CD8-positive, alpha-beta memory T cell (primary cell): ENCODE measurements at places on chromosomes 3 and 15.
A peak's percentile ranks its signal among the peaks of the same experiment; 100 is the strongest.

DNA sequence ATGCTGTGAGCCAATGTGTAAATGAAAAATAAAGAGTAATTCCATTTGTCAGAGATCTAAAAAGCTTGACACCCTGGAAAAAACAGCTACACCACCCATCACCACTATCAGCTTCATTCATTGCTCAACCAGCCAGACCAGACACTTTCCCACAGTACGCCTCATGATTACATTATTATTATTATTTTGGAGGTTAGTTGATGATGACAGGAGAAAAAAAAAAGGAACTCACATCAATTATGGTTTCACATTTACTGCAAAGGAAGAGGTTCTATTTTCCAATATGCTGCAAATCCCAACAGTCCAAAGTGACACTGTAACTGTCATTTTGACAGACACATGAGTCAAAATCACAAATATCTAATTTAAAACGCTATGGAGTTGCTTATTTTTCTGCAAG is 134.7 kb upstream of the TSC22D2 start:
- H3K36me3 ChIP-seq = no peaks in the 10 kb centered on the region
- no peak overlapping the region for H3K4me3 ChIP-seq
- no peaks in the 10 kb centered on the region for H3K4me1 ChIP-seq
- H3K27me3 ChIP-seq = no peaks in the 10 kb centered on the region
- H3K27ac ChIP-seq = no peak overlapping the region
- DNase-seq = no peak

DNA sequence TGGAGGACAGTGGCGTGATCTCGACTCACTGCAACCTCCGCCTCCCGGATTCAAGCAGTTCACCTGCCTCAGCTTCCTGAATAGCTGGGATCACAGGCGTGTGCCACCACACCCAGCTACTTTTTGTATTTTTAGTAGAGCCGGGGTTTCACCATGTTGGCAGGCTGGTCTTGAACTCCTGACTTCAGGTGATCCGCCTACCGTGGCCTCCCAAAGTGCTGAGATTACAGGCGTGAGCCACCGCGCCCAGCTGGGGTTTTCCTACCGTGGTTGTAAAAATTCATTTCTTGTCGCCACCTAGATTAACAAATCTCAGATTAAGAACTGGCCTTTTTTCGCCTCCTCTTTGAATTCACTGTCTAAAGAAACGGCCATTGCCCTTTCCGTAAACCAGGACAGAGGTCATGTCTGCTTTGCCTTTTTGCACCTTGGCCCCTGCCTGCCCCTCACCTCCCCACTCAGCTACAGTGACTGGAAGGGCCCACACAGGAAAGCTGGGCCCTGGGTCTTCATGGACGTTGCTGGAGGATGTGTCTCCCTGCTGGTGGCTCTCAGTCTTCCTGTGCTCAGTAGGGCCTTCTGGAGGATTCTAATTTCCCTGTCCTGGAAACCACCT is 17.2 kb downstream of the ZNF710 start:
- H3K27ac ChIP-seq = no peak overlapping the region
- H3K4me1 ChIP-seq = peaks cover 7% of the 10 kb centered on the region
- DNase-seq = no peak
- no peaks in the 10 kb centered on the region for H3K27me3 ChIP-seq
- H3K4me3 ChIP-seq = no peak overlapping the region

- H3K4me3 ChIP-seq = no peak overlapping the region
- no peak for DNase-seq
- no peaks in the 10 kb centered on the region for H3K36me3 ChIP-seq
- no peaks in the 10 kb centered on the region for H3K4me1 ChIP-seq
- H3K27ac ChIP-seq = no peak overlapping the region
- H3K27me3 ChIP-seq = no peaks in the 10 kb centered on the region
Observed at GRCh38 chr3:46022909-46023785, 4.1 kb downstream of the XCR1 start.

- H3K27me3 ChIP-seq = no peaks in the 10 kb centered on the region
- H3K4me1 ChIP-seq = no peaks in the 10 kb centered on the region
- no peak overlapping the region for H3K27ac ChIP-seq
- DNase-seq = no peak
- H3K4me3 ChIP-seq = no peak overlapping the region
Observed at GRCh38 chr3:47432673-47433072, 43.1 kb downstream of the SCAP start.

GRCh38 chr15:57406062-57406772 is 29.9 kb downstream of the CGNL1 start:
- H3K27ac ChIP-seq = no peak overlapping the region
- no peak overlapping the region for H3K4me3 ChIP-seq
- H3K36me3 ChIP-seq = no peaks in the 10 kb centered on the region
- no peaks in the 10 kb centered on the region for H3K27me3 ChIP-seq

GRCh38 chr15:90953947-90954711 is 555 bp upstream of the RCCD1 start:
- peak overlapping the region; percentile 64 for H3K4me3 ChIP-seq
- H3K36me3 ChIP-seq = no peaks in the 10 kb centered on the region
- H3K27me3 ChIP-seq = no peaks in the 10 kb centered on the region
- DNase-seq = no peak
- H3K27ac ChIP-seq = peak overlapping the region; percentile 89

- no peak for DNase-seq
- no peak overlapping the region for H3K27ac ChIP-seq
- H3K4me1 ChIP-seq = no peaks in the 10 kb centered on the region
- H3K27me3 ChIP-seq = no peaks in the 10 kb centered on the region
- no peak overlapping the region for H3K4me3 ChIP-seq
Observed at GRCh38 chr3:172658344-172659245, 52.3 kb downstream of the NCEH1 start.

DNA sequence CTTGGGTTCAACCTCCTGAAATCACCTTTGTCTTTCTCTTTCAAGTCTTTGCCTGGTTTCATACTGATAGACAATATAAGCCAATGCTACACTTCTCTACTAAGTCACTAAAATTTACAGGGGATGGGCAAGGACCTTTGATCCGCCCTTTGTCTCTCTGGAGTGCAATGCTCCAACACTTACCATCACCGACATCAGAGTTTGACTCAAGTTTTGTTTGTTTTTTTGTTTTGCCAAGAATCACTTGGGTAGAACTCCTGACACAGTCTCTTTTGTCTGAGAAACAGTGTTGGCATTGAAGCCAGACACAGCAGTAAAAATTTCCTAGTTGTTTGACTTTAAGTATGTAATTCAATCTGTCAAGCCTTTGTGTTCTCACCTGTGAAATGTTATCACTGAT is 29.3 kb downstream of the NFKBIZ start:
- no peak for DNase-seq
- no peak overlapping the region for H3K27ac ChIP-seq
- H3K4me1 ChIP-seq = no peaks in the 10 kb centered on the region
- no peaks in the 10 kb centered on the region for H3K36me3 ChIP-seq
- no peaks in the 10 kb centered on the region for H3K27me3 ChIP-seq

- no peaks in the 10 kb centered on the region for H3K36me3 ChIP-seq
- H3K4me3 ChIP-seq = peak within 1 kb of the TSS; percentile 87
- DNase-seq = peak; percentile 54
Observed at GRCh38 chr15:30903497-30904187, at the start of gene FAN1. Gene FAN1 (plus strand): TSS chr15:30903915. CDS start chr15:30904664, 749 bp downstream.

GRCh38 chr15:59384507-59384906 is 11.8 kb upstream of the MYO1E start:
- no peak overlapping the region for H3K27ac ChIP-seq
- no peak for DNase-seq

DNA sequence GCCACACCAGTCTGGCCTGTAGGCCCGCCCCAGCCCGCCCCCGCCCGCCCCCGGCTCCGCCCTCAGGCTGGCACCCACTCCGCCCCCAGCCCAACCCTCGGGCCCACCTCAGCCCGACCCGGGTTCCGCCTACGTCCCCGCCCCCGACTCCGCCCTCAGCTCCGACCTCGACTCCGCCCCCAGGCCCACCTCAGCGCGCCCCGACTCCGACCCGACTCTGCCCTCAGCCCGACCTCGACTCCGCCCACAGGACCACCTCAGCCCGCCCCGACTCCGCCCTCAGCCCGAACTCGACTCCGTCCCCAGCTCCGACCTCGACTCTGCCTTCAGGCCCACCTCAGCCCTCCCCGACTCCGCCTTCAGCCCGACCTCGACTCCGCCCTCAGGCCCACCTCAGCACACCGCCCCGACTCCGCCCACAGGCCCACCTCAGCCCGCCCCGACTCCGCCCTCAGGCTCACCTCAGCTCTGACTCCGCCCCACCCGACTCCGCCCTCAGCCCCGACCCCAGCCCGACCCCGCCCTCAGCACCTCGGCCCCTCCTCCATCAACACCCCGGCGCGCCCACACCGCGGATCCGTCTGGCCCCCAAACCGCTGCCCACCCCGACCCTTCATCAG is at the start of gene RAB43:
RAB43 (minus strand) TSS at position 13 of the 620 bp plus-strand sequence. CDS start 315 bp downstream, outside the sequence.
- H3K27me3 ChIP-seq = no peaks in the 10 kb centered on the region
- H3K27ac ChIP-seq = peak within 1 kb of the TSS; percentile 80
- peaks cover 3% of the 10 kb centered on the region for H3K36me3 ChIP-seq
- peaks cover 32% of the 10 kb centered on the region for H3K4me1 ChIP-seq
- peak within 1 kb of the TSS; percentile 93 for H3K4me3 ChIP-seq
- peak; percentile 86 for DNase-seq

DNA sequence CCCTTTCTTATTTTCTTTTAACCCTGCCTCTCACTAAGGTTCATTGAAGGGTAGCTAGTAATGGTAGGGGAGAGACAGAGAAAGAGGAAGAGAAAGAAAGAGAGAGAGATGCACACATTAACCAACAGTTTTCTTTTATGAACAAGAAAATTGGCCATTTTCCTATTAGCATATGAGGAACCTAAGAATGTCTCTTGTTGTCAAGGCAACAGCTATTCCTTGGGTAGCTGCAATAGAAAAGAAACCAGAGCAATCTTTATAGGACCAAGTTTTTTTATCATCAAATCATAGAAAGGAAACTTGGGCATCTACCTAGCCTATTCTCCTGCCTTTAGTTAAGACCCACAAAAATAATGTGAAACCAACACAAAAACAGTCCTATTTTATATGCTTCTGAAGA is 15.0 kb upstream of the CCDC39 start:
- no peak overlapping the region for H3K4me3 ChIP-seq
- H3K36me3 ChIP-seq = no peaks in the 10 kb centered on the region
- DNase-seq = no peak
- no peaks in the 10 kb centered on the region for H3K4me1 ChIP-seq
- no peak overlapping the region for H3K27ac ChIP-seq
- H3K27me3 ChIP-seq = no peaks in the 10 kb centered on the region

DNA sequence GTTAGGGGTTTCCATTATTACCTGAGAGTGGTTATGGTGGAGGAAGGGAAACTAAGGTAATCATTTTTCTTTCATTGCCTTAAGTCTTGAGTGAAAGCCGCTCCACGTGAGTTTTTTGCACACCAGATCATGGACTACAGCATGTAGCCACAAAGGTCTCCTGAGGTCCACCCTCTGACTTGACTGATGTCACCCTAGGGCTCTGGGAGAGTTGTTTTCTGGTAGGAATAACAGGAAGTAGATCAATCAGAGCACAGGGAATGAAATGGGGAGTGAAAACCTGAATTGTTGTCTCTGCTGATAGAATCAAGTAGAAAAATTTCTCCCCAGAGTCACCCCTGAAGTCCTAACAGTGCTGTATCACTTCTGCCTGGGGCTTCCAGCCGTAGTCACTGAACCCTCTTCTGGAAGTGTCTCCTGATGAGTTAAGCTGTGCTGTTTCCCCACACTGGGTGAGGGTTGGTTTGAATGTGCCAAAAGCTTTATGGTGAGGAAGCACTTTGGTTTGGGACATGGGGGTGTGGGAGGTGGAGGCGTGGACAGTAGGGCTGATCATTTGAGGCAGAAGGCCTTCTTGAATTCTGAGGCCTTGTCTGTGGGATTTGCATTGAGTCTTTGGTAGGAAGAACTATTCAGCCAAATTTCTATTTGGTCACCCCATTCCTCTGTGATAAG is 64.3 kb downstream of the SLCO3A1 start:
- DNase-seq = no peak
- peaks cover 19% of the 10 kb centered on the region for H3K4me1 ChIP-seq
- H3K27ac ChIP-seq = no peak overlapping the region
- H3K4me3 ChIP-seq = no peak overlapping the region

DNA sequence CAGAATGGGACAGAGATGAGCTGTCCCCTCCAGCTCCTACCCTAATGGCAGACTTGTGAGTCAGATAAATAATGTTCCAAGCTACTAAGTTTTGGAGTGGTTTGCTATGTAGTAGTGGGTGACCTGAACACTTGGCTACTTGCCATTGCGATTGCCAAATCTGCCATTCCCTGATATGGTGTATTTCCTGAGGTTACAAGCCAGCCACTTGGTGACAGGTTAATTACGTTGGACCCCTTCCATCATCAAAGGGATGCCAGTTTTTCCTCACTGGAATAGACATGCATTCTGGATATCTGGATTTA is 33.6 kb downstream of the MORF4L1 start:
- H3K4me3 ChIP-seq = no peak overlapping the region
- no peak overlapping the region for H3K27ac ChIP-seq
- no peak for DNase-seq
- H3K27me3 ChIP-seq = no peaks in the 10 kb centered on the region
- H3K4me1 ChIP-seq = no peaks in the 10 kb centered on the region
- peaks cover 59% of the 10 kb centered on the region for H3K36me3 ChIP-seq

DNA sequence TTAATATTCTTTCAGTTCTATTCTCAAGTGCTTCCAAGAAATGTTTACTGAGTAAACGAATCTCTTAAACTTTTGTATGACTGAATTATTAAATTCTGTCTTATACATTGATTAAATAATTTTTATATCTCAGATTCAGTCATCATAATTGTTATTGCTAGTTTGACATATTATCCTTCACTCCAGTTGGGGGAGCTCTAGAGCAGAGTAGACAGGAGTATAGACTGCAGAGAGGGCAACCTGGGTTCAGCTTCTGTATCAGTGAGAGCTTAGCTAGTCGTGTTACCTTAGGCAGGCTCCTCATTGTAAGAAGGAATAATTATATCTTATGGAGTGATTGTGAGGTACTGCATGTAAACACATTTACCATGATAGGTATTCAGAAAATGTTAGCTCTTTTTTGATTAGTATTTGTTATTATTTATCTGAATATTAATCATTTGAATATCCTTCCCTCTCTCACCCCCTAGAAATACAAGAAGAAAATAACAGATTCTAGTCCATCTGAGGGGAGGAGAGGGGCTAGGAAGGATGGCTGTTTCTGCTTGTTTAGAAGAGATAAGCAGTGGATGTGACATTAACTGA is 31.0 kb upstream of the ZCWPW2 start:
- no peak overlapping the region for H3K4me3 ChIP-seq
- no peak overlapping the region for H3K27ac ChIP-seq
- H3K36me3 ChIP-seq = peaks cover 4% of the 10 kb centered on the region

- no peak for DNase-seq
- no peak overlapping the region for H3K27ac ChIP-seq
- H3K4me3 ChIP-seq = no peak overlapping the region
- H3K36me3 ChIP-seq = no peaks in the 10 kb centered on the region
Observed at GRCh38 chr3:184234671-184235380, 5.4 kb downstream of the VWA5B2 start.

DNA sequence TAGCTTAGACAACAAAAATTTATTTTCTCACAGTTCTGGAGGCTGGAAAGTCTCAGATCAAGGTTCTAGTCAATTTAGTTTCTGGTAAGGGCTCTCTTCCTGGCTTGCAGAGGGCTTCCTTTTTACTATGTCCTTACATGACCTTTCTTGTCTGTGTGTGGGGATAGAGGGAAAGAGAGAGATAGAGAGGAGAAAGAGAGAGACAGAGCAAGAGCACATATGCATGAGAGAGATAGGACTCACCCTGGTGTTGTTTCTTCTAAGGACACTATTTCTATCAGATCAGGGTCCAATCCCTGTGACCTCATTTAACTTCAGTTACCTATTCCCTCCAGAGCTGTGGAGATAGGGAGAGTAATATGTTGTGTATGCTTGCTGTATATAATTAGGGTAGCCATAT is 44.9 kb upstream of the TEX9 start:
- no peak overlapping the region for H3K27ac ChIP-seq
- H3K36me3 ChIP-seq = no peaks in the 10 kb centered on the region
- H3K4me3 ChIP-seq = no peak overlapping the region
- no peaks in the 10 kb centered on the region for H3K4me1 ChIP-seq

- H3K4me1 ChIP-seq = no peaks in the 10 kb centered on the region
- DNase-seq = no peak
- H3K27ac ChIP-seq = no peak overlapping the region
- no peak overlapping the region for H3K4me3 ChIP-seq
- peaks cover 58% of the 10 kb centered on the region for H3K36me3 ChIP-seq
Observed at GRCh38 chr15:64685230-64685888, 90.0 kb downstream of the RBPMS2 start.
